Peyer's patch (tissue), 4 donors: ENCODE measurements at places on chromosomes 12 and 14.

GRCh38 chr12:14572401-14572800 is 4.7 kb upstream of the PLBD1 start:
- H3K27ac ChIP-seq: no peak overlapping the region
- H3K4me3 ChIP-seq: no peak overlapping the region
- DNase-seq: no peak

GRCh38 chr14:57073986-57074385 is 194.7 kb downstream of the EXOC5 start:
- H3K4me1 ChIP-seq: no peaks in the 10 kb centered on the region
- H3K4me3 ChIP-seq: no peak overlapping the region
- no peaks in the 10 kb centered on the region for H3K36me3 ChIP-seq
- H3K27ac ChIP-seq: no peak overlapping the region
- no peak for DNase-seq

DNA sequence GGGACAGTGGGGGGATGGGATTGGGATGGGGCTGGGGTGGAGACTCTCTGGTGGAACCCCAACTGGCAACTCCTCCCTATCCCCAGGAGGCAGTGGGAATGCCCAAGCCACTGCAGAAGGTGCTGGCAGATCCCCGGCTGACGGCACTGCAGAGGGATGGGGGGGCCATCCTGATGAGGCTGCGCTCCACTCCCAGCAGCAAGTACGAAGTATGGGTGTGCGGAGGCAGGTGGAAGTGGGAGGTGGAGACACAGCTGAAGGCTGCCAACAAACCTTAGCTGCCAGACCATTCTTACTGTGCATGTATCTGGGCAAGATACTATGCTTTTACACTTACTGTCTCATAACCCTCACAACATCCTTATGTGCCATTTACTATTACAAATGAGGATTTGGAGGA is 8.2 kb downstream of the ARHGEF40 start:
- no peak for DNase-seq
- H3K4me3 ChIP-seq: no peak overlapping the region
- no peaks in the 10 kb centered on the region for H3K4me1 ChIP-seq
- H3K27me3 ChIP-seq: no peaks in the 10 kb centered on the region
- no peaks in the 10 kb centered on the region for H3K36me3 ChIP-seq

- H3K4me1 ChIP-seq: no peaks in the 10 kb centered on the region
- H3K27me3 ChIP-seq: no peaks in the 10 kb centered on the region
- no peak overlapping the region for H3K4me3 ChIP-seq
- H3K27ac ChIP-seq: no peak overlapping the region
Measured at GRCh38 chr12:63313139-63313538, 162.1 kb upstream of the AVPR1A start.

DNA sequence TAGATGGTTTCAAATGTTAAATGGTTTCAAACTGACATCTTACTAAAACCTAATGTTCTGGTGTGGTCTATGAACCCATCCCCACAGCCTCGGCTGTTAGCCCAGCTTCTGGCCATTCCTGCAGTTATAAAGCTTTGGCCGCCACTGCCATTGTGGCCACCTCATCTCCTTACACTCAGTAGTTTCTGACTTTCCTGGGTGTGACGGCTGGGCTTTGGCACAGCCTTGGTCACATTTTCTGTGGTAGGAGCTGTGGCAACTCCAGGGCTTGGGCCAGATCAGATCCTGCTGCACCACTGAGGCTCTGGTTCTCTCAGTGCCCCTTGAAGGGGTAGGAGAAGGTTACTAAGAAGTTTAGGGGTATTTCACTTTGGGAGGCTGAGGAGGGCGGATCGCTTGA is 84.2 kb upstream of the STXBP6 start:
- no peaks in the 10 kb centered on the region for H3K4me1 ChIP-seq
- no peak for DNase-seq
- no peak overlapping the region for H3K27ac ChIP-seq
- H3K4me3 ChIP-seq: no peak overlapping the region
- H3K36me3 ChIP-seq: no peaks in the 10 kb centered on the region

DNA sequence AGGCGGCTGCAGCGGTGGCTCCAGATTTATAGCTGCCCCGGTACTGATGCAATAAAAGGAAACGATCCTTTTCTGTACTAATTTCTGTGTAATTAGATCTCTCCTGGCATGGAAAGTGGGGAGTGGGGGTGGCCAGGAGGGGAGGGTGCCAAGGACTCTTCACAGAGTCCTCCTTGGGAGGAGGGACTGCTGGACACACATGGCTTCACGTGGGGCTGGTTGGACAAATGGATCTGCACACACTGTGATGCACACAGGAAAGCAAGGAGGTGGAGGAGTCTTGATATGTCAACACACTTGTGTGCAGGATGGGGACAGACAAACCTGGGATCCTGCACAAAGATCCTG is 23.8 kb upstream of the ATP5MC2 start:
- no peaks in the 10 kb centered on the region for H3K36me3 ChIP-seq
- H3K4me1 ChIP-seq: no peaks in the 10 kb centered on the region
- DNase-seq: no peak
- no peak overlapping the region for H3K27ac ChIP-seq

DNA sequence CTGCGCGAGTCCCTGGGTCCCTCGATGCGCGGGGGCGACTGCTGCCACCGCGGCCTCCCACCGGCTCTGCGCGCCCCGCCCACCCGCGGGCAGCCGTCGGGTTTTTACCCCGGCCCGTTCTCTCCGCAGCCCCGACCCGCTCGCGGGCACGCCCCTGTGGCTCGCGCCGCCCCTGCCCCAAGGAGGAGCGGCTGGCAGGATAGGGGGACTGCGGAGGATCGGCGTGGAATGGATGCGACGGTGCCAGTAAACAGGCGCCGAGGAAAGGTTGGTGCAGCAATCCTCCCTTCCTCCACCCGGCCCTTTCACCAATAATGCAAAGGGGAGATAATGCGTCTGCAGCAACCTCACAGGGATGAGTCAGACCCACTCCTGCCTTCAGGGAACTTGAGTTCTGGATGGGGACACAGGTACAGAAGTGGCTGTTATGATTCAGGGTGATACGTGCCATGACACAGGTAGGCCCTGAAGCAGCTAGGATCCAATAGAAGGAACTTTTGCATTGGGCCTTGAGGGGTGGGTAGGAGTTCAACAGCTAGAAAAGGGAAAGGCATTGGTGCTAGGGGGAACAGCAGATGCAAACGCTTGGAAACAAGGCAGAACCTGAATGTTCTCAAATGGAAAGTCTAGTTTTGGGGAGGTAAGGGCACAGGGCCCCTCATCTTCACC is 554 bp upstream of the DEGS2 start:
- H3K4me3 ChIP-seq: peak overlapping the region; percentile 74
- peaks cover 8% of the 10 kb centered on the region for H3K4me1 ChIP-seq
- H3K27ac ChIP-seq: peak overlapping the region; percentile 89
- no peaks in the 10 kb centered on the region for H3K36me3 ChIP-seq
- no peak for DNase-seq

- H3K4me1 ChIP-seq: no peaks in the 10 kb centered on the region
- H3K36me3 ChIP-seq: no peaks in the 10 kb centered on the region
- no peaks in the 10 kb centered on the region for H3K27me3 ChIP-seq
Measured at GRCh38 chr14:78197051-78197450, 26.9 kb downstream of the NRXN3 start.

- no peak for DNase-seq
- H3K4me1 ChIP-seq: no peaks in the 10 kb centered on the region
- no peaks in the 10 kb centered on the region for H3K27me3 ChIP-seq
Measured at GRCh38 chr14:55240526-55241178, 30.6 kb upstream of the FBXO34 start.

DNA sequence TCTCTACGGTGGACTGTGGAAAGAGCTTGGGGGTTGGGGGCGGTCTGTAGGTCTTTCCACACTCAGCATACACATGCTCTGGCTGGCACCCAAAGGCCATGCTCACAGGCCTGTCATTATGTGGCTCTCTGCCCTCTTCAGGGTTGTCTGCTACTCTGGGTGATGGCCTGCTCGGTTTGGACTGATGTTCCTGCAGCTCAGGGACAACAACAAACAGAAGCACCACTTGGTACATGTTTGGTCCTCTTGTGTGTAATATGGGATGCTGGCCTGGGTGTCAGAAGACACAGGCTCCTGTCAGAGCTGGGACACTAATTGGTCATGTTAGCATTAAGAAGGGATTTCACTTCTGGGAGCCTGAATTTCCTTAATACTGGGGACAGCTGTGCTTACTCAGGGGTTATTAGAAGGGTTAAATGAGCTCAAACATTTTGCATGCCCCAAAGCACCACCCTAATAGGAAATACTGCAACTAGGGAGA is 32.7 kb upstream of the SELPLG start:
- no peak for DNase-seq
- H3K4me3 ChIP-seq: no peak overlapping the region

- no peak for DNase-seq
- no peak overlapping the region for H3K27ac ChIP-seq
- no peak overlapping the region for H3K4me3 ChIP-seq
- no peaks in the 10 kb centered on the region for H3K27me3 ChIP-seq
- no peaks in the 10 kb centered on the region for H3K4me1 ChIP-seq
Measured at GRCh38 chr12:15540005-15540404, 217.7 kb downstream of the PTPRO start.
